ENCODE measurements at places on chromosomes 16 and 17.

GRCh38 chr16:84184775-84185174 is 2.1 kb downstream of the TAF1C start:
- no peak for DNase-seq

- DNase-seq, result no peak
Observed at GRCh38 chr16:78903843-78904242, 696.7 kb downstream of the MAF start.

- DNase-seq, result no peak
Observed at GRCh38 chr17:57735707-57736106, 9.4 kb downstream of the CCDC182 start.

DNA sequence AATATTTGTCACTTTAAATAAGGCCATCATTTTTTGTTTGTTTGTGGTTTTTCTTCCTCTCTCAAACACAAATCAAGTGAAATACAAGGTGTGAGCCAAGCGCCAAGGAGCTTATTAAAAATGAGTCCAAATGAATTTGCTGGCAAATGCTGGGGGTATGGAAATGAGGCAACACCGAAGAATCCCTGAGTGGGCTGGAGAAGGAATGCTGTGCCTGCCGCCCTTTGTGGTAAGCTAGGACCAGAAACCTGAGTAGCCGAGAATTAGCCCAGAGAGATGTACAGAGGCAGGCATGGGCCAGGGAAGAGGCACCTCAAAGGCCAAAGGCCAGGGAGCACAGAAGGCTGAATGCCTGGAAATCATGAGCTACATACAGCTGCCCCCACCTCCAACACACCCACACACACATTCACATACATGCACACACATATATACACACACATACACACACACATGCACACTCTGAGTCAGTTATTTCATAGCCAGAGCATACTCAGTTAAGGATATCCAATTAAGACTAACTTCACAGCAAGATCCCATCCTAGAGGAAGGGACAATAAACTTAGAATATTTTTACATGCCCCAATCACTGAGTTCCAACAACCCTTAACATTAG is 266.1 kb upstream of the DYNLRB2 start:
- no peak for DNase-seq

GRCh38 chr17:57760046-57760445 is 14.9 kb upstream of the CCDC182 start:
- no peak for DNase-seq

Data from stimulated activated CD8-positive, alpha-beta memory T cell treated with anti-CD3 and anti-CD28 coated beads, Interleukin-12 subunit alpha, Interleukin-12 subunit beta, amount 100 ng/mL, for 4 hours (primary cell).